ENCODE measurements at places on chromosomes 3 and 15. TPM values are rescaled to one million over a fixed set of nuclear protein-coding genes. Genes with fewer than 3 reads are reported as not detected.

NTRK3 gene
- total RNA-seq = not detected

TMEM207 gene
- not detected for total RNA-seq

IFT122 gene
- total RNA-seq = 10.5 TPM

LRRC15 gene
- not detected for total RNA-seq

Measured in hair follicular keratinocyte (primary cell).